Colonic mucosa (tissue), 4 donors: ENCODE measurements at places on chromosomes 6 and 20. TPM values are rescaled to one million over a fixed set of nuclear protein-coding genes. Genes with fewer than 3 reads are reported as not detected.

DNA sequence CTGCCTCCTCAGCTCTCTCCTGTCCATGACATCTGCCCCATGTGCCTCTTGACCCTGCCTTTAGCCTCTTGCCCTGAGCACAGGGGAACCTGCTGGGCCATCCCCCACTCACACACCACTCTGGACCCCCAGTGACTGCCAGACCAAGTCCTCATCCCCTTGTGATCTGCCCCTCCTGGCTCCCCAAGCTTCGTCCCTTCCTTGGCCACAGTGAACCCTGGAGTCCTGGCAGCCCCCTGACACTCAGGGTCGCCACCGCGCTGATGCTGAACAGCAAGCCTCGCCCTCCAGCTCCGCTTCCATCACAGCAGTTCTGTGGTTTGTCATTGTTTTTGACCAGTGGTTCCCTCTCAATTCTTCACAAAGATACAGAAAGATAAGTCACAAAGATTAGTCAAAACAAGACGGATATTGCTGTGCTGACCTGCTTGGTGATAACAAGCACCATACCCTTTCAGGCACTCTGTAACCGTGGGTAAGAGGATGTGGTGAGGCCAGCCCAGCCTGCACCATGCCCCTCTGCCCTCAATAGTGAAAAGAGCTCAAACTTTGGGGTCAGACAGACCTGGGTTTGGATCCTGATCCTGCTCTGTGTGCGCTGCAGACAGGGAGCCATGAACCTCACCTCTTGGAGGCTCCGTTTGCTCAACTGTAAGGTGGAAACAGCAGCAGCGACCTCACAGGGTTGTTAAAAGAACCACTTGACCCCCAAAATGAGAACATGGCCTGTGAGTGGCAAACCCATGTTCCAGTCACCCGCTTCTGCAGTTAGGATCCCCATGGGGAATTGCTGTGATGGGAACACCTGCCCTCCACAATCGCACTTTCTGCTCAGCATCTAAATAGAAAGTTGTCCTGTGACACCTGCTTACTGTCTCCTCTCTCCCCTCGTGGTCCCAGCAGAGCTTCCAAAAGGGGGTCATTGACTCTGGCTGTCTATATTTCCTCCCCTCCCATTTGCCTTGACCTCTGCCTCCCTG, 114.5 kb downstream of the TOX2 start:
- no peak for DNase-seq

DNA sequence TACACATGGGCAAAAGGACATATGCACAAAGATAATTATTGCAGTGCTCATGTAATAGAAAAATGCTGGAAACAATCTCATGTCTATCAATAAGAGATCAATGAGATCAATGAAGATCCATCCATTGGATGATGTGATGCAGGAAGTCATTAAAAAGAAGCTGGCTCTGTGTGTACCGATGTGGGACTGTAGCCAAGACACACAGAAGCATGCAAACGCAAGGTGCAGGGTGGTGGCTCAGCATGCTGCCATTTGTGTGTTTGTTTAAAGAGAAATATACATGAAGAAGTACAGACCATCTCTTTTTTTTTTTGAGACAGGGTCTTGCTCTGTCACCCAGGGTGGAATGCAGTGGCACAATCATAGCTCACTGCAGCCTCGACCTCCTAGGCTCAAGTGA, 33.1 kb upstream of the KCNB1 start:
- DNase-seq, result no peak

- DNase-seq, result no peak
Observed at GRCh38 chr6:36957773-36958271, 3.3 kb downstream of the PI16 start.

DNA sequence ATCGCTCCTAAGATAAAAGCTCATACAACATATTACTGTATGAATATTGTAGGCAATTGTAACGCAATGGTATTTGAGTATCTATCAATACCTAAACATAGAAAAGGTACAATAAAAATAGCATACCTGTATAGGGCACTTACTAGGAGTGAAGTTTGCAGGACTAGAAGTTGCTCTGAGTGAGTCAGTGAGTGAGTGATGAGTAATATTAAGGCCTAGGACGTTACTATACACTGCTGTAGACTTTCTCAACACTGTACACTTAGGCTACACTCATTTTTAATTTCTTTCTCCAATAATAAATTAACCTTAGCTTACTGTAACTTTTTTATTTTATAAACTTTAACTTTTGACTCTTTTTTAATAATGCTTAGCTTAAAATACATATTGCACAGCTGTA, 546.9 kb downstream of the HACE1 start:
- DNase-seq, result no peak

DNA sequence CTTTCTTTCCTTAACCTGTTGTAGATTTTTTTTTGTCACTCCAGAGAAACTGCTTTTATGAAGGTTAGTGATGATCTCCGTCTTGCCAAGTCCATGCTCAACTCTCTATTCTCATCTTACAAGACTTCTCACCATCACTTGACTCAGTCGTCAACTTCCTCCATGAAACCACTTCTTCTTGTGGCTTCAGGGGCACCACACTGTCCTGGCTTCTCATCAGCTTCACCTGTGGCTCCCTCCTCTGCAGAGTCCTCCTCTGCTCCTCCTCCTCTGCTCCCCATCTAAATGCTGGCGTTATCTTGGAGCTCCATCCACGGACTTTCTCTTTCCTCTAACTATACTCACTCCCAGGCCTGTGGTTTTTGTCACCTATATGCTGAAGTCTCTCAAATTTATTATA, 187.5 kb downstream of the BACH2 start:
- no peak for DNase-seq

DNA sequence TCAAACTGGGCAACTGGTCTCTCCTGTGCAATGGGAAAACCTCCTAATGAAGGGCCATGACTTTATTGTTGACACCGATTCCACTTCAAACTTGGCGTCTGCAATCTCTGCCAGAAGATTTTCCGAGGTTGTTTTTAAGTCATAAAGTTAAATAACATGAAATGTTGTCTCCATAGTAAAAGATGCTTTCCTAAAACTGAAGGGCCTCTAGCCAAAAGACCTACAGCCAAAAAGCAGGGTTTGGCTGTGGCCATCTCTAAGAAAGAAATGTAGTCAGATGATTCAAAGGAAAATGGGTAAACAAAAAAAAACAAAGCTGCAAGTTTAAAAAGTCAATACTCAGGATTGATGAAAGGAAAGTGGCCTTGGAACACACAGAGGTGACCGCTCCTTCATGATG, 14.1 kb downstream of the CD93 start:
- DNase-seq, result no peak

DNA sequence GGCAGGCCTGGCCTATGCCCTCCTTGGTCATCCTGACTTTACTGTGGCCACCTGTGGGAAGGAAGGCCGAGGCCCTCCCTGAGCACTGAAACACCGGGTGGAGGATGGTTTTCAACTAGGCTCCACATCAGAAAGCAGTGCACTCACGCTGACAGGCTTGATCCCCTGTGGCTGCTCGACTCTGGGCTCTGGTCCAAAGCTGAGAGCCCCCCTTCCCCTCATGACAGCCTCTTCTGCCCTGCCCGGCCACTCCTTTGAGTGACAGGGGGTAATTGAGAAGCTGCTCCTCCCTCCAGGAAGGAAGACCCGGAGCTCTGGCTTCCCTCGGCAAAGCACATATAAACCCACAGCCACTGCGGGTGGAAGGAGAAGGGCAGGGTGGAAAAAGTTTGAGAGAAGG, 43.6 kb downstream of the MUC22 start:
- DNase-seq, result no peak

- DNase-seq, result peak; percentile 45
Observed at GRCh38 chr6:39980839-39981580, 46.7 kb upstream of the MOCS1 start.

DNA sequence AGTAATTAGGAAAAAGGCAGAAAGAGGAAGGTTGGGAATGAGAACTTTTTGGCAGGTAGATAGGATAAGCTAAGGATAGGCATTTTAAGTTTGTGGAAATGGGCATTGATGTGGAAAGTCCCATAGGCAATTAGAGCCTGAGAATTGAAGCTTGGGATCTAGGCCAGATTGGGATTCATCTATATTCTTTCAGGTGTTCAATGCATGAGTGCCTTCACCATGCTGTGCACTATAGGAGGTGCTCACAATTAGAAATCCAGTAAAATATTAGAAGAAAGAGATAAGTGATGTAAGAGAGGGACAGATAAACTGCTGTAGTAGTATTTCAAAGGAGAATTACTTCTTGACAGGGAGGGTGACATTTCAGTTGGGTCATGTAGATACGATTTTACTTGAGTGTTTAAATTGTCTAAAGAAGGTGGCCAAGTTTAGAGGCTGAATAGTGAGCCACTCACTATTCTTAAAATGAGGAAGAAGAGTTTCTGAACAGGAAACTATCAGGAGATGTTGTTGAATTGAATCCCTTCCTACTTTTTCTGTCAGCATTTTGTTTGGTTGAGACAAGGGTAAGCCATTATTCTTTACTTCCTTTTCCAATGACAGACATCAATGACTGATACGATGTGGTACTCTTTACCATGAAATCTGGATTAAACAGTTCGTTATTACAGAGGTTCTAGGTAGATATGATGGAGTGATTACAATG, 31.0 kb upstream of the CTAGE9 start:
- DNase-seq, result no peak

GRCh38 chr6:21808045-21808470, 214.5 kb downstream of the SOX4 start:
- peak; percentile 18 for DNase-seq

GRCh38 chr20:37421060-37421905, 75.3 kb downstream of the SRC start:
- DNase-seq, result no peak

DNA sequence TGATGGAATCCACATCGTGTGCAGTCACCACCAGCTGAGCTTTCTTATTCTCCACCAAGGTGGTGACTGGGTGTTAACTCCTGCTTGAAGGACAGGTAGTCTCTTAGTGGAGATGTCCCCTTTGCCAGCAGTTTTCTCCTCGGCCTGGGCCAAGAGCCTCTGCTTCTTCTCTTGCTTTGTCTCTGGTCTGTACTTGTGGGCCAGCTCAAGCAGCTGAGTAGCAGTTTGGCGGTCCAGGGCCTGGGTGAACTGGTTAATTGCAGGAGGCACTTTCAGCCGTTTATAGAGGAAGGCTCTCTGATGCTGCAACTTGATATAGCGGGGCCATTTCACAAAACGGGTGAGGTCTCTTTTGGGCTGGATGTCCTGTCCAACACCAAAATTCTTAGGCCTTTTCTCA, 76.0 kb upstream of the NNAT start:
- DNase-seq, result no peak

DNA sequence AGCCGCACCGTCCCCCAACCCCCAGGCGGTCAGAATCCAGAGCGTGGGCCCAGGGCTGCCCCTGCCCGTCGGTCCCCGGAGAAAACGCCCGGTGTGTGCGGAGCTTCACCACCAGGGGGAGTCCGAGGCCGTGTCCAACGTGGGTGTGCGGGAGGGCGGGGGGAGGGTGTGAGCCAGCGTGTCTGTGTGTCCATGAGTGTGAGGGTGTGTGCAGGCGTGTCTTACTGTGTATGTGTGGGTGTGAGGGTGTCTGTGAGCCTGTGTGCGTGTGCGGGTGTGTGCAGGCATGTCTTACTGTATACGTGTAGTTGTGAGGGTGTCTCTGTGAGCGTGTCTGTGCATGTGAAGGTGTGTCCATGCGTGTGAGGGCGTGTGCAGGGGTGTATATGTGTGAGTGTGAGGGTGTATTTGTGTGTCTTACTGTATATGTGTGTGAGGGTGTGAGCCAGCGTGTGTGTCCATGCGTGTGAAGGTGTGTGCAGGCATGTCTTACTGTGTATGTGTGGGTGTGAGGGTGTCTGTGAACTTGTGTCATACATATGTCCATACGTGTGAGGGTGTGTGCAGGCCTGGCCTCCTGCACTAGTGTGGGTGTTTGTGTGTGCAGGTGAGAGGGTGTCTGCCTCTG, 24.6 kb upstream of the GATA5 start:
- DNase-seq, result peak; percentile 80

Gene CCM2L
- total RNA-seq, result 1.1 TPM

Gene BTN1A1
- total RNA-seq, result not detected

Gene BFSP1
- 0.59 TPM for total RNA-seq
